ENCODE measurements at places on chromosomes 11 and 22. TPM values are rescaled to one million over a fixed set of nuclear protein-coding genes. Genes with fewer than 3 reads are reported as not detected.

DNA sequence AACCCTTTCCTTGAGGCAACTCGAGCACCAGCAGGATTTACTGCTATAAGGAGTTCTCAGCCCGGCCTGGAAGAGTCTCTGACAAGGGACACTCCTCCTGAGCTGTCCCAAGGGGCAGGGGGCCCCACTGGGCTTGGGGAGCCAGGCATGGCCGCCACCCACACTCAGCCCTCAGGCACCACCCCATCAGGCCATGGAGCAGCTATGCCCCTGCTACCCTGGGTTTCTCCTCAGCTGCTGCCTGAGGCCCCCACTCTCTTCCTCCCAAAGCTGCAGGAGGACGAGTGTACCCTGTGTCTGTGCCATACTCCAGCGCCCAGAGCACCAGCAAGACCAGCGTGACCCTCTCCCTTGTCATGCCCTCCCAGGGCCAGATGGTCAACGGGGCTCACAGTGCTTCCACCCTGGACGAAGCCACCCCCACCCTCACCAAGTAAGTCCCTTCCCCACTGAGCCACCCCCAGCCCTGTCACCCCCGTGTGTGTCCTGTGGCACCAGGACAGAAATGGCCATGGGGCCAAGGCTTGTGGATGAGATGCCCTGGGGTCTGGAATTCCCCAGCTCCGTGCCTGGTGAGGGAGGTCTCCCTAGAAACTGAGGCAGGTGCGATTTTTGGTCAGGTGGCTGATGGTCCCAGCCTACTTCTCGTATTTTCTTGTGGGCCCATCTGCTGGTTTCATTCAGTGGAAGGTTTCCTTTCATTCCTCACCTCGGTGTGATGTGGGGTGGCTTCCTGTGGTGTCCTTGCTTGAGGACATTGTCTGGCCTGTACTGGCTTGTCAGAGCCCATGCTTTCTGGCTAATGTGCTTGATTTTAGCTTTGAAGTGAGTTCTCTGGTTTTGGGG lies 28.4 kb downstream of the TAB1 start:
- no peak for DNase-seq

Gene VSTM5
- 0.23 TPM for total RNA-seq

GRCh38 chr11:702462-703461 lies 3.3 kb upstream of the EPS8L2 start:
- DNase-seq, result peak; percentile 73

Gene TP53AIP1
- 0.14 TPM for total RNA-seq

GRCh38 chr11:61264795-61265194 lies 23.8 kb downstream of the PGA5 start:
- DNase-seq, result no peak

DNA sequence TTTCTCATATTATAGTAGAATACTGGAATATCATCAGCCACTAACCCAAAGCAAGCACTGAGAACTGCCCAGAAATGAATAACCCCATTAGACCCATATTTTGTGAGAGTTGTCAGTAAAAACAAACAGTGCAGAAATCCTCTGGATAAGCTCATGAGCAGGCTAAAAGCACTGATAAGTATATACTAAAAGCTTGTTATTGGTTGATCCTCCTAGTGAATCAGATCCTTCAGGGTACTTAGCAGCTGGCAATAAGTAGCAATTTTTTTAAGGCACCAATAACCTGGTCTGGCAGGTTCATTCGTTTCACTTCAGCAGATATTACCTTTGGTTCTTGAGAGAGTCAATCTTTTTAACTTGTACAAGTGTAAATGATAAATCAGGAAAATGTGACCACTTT lies 1.2 kb downstream of the NOX4 start:
- DNase-seq, result no peak

- DNase-seq, result peak; percentile 75
These were observed 10.4 kb downstream of the PDGFB start for GRCh38 chr22:39234472-39234787.

- DNase-seq, result no peak
These were observed 16.9 kb downstream of the RTCB start for GRCh38 chr22:32395107-32395506.

Gene CST6
- not detected for total RNA-seq

Gene UBQLNL
- 0.09 TPM for total RNA-seq

DNA sequence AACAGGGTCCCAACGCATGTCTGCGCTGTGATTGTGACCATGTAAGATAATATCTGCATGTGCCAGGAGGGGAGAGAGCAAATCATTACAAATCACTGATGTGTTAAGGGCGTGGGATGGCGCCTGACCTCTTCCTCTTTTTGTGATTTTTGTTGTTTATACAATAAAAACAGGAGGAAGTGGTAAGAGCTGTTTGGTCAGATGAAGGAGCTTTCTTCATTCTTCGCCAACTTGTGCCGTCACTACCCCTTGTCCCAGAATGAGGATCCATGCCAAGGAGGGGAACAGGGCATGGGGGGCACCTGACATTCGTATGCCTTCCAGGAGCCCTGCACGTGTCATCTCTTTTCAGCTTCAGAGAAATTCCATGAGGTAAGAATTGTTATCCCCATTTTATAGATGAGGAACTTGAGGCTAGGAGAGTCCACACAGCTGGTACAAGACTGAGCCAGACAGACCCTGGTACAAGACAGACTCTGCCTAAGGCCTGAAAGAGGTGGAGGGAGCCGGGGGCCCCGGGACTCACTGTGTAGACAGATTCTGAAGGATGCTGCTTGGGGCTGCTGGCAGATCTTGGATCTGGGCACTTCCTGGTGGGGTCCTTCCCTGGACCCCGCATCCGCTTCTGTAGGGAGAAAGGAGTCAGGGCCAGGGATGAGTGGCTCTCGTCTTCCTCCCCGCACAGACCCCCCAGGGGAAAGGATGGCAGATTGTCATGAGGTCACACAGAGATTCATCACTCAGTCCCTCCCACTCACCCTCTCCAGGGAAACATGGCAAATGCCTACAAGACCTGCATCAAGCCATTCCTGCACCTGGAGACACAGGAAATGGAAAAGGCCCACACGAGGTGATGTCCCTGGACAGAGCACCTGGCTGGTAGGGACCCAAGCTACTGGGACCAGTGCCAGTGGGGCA lies 34.6 kb downstream of the NFAM1 start:
- no peak for DNase-seq

DNA sequence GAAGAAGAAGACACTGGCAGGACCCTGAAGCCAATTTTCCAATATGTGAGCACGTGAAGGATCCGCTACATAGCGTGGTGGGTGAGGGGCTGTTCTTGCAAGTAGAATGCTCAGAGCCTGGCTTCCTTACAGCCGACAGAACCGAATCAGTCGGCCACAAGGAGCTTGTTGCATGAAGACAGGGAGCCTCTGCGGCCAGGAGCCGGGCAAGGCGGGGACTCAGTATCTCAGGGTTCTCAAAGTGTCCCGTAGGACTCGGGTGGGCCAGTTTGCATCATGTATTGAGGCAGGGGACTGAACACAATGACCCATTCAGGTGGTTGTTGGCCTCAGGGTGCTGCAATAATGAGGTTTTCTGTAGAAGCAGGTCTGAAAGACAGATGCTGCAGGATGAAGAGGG lies 289.5 kb downstream of the NTM start:
- DNase-seq, result no peak

Gene ADM
- 4.1 TPM for total RNA-seq

- DNase-seq, result no peak
These were observed 3.5 kb upstream of the AMPD3 start for GRCh38 chr11:10451426-10452116.

- no peak for DNase-seq
These were observed 39.2 kb downstream of the HEPHL1 start for GRCh38 chr11:94060401-94060800.

DNA sequence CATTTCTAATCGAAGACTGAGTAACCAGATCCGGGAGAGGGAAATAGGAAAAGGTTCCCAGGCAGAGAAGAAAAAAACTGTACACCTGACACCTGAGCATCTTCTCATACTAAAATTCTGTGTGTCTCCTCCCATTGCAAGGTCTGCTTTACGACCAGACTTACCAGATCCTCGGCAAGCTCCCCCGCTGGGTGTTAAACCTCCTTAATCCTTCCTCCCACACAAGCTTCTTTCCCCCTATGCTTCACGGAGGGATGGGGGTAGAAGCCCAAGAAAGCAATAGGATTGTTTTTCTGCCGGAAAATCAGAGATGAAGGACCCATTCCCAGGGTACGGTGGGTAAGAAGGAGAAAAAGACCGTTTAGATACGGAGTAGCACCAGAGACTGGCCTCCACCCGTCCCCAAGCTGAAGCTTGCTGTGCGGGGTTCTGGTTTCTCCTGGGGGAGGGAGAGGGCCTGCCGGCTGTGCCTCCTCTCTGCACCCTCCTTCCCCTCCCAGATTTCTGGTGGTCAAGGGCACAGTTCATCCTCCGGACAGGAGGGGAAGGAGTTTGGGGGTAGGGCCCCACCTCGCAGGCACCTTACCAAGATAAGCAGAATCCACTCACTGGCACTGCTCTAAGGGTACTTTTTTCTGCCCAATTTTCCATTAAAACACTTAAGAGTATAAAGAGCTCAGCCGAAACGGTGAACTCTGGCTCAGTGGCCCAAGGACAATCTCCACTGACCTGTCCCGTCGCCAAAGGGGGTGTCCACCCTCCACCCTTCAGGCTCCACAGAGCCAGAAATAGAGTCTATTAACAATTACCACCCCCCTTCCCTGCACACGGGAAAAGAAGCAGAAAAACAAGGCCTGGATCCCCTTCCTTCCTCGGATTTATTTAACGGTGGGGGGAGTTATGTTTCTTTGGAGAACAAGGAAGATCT lies 1.2 kb downstream of the TOB2 start:
- peak; percentile 29 for DNase-seq

DNA sequence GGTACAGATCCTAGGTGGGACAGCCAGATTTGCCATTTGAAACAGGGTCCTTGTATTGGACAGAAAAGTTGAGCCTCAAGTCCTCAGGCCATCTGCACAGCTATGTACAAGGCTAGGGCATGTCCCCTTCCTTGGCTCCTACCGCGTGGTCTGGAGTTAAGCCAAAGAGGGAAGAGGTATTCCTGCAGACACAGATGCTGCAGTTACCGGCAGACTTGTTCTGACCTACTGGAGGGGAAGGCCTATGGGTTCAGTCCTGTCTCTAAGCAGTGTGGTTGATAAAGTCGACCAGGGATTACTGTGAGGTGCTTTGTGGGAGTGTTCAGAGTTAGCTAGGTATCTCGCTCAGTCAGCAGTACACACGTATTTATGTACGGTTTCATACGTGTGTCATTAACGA lies 180.6 kb downstream of the ADAMTS15 start:
- DNase-seq, result no peak

Gene SLC22A25
- not detected for total RNA-seq

- no peak for DNase-seq
These were observed 4.1 kb downstream of the NEU3 start for GRCh38 chr11:74992852-74993251.

DNA sequence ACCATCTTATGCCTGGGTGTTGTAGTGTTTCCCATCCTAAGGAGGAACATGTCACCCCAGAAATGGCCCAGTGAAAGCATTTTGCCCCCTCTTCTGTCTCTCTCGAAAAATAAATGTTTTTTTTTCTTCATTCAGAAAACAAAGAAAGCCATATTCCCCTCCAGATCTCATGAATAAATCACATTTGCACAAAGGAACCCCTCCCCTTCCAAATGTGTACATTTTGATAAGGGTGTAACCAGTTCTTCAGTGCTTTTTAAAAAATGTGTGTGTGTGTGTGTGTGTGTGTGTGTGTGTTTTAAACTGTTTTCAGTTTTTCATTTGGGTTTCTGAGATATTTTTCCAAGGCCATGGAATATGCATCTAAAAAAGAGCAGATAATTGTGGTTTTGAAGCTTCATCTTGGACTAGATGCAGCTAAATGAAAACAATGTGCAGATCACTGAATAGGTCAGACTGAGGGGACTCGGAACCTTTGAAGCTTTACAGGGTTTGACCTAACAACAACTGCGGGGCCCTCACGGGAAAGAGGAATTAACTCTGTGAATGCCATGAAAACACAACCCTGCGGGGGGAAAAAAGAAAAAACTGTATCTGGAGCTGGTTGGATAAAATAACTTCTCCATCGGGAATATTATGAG lies 76.4 kb downstream of the YAP1 start:
- DNase-seq, result no peak

DNA sequence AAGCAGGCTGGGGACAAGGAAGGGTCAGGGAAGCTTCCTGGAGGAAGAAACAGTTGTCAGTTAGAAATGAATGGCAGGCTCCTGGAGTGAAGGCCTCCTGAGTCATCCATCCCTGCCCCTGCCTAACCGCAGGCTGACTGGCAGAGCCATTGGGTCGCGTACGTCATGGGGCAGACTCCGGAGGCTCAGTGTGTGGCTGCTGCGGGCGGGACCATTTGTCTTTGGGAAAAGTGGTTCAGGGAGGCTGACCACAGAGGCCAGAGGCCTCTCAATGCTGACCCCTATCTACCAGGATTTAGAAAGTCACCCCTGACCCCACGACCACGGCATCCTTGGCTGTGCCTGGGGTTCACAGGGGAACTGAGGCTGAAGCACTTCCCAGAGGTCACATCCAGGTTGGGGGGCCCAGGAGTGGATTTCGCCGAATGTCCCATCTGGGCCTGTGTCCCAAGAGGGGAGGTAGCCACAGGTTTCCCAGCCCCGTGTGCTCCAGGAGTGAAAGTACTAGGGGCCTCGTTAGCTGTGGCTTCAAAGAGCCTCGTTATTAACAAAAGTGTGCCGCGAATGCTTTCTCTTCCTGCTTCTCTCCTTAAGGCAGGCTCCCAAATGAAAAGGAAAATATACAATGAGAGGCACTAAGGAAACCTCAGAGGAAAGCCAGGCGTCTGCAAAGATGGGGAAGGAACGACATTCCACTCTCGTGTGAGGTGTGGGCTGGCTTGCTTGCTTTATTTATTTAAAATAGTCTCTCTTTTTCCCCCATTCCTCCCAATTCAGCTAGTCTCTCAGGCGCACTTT lies 58.9 kb downstream of the FLRT1 start:
- no peak for DNase-seq

DNA sequence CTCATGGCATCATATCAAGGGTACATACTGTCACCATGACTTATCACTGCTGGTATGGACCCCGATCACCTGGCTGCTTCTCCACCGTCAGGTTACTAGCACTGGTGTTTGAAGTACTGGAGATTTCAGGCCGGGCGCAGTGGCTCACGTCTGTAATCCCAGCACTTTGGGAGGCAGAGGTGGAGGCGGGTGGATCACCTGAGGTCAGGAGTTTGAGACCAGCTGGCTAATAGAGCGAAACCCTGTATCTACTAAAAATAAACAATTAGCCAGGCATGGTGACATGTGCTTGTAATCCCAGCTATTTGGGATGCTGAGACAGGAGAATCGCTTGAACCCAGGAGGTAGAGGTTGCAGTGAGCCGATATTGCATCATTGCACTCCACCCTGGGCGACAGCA lies 82.4 kb upstream of the ANO1 start:
- DNase-seq, result no peak

DNA sequence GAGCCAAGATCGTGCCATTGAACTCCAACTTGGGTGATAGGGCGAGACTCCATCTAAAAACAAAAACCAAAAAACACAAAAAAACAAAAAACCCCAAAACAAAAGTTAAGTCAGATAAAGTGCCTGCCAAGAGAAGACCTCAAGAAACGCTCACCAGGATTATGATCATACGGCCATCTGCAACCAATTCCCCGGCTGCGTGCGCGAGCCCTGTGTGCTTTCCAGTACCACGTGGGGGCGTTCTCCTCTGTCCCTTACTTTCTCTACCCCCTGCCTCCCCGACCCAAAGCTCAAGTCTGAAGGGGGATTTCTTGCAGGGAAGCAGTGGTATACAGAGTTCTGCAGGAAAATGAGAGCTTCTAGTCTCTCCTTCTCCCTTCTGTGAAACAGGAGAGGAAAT lies 10.5 kb upstream of the RPS19BP1 start:
- DNase-seq, result no peak

All from pancreas (tissue), 10 donors.